ENCODE measurements at places on chromosomes 4 and X. TPM values are rescaled to one million over a fixed set of nuclear protein-coding genes. Genes with fewer than 3 reads are reported as not detected.

DNA sequence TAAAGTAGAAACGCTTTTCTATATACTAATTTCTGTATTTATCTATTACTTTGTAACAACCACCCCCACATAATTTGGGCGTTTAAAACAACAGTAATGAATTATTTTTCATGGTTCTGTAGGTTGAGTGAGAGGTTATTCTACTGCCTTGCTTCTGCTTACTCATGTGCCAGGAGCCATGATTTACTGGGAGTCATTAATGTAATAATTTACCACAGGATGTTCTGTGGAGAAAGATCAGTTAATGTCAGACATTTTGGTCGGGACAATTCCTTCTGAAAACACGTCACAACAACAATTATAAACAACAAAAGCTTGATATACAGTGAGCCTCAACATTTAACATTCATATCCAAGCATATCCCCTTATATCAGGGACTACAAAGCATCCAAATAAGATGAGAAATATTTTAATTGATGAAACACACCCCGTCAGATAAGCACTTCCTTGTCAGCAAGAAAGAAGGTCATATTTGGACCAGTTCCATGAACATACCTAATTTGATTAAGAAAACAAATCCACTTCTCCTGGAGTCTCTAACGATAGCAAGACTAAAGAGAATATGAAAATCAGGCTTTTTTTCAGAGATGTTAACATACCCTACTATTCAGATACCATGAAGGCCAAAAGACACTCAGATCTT, 238.5 kb downstream of the PRDM5 start:
- DNase-seq: no peak

DNA sequence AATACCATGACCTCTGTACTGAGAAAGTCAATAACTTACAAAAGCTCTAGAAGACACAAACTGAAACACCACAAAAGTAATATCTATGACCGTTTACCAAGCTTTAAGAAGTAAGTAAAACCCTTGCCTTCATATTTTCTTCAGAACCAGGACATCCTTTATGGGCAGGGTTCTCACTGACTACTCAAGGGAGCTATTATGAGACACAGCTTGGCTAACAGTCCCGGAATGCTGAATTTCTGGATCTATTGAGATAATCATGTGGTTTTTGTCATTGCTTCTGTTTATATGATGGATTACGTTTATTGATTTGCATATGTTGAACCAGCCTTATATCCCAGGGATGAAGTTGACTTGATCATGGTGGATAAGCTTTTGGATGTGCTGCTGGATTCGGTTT, 19.9 kb upstream of the CDS1 start:
- no peak for DNase-seq

DNA sequence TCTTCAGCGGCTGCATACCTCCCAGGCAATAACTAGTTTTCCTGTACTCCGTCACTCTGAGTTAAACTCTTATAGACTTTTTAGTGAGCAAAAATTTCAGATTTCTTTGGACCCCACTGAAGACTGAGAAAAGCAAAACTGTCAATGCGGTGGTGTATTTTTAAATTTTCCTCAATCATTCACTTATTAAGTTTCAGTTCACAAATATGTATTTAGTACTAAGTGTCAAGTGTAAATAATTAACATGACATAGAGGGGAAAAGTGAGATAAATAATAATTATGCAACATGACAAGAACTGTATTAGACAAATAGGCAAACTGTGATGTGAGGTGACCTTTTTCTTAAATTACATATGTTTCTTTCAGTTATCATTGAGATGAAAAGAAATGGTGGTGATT, 124.4 kb downstream of the NAF1 start:
- no peak for DNase-seq

GRCh38 chrX:47651043-47651905, 911 bp upstream of the ELK1 start:
- no peak for DNase-seq

GRCh38 chrX:109873574-109873973, 129.3 kb upstream of the TMEM164 start:
- DNase-seq: no peak

- no peak for DNase-seq
Observed at GRCh38 chr4:151408380-151408629, 671 bp upstream of the FHIP1A start.

DNA sequence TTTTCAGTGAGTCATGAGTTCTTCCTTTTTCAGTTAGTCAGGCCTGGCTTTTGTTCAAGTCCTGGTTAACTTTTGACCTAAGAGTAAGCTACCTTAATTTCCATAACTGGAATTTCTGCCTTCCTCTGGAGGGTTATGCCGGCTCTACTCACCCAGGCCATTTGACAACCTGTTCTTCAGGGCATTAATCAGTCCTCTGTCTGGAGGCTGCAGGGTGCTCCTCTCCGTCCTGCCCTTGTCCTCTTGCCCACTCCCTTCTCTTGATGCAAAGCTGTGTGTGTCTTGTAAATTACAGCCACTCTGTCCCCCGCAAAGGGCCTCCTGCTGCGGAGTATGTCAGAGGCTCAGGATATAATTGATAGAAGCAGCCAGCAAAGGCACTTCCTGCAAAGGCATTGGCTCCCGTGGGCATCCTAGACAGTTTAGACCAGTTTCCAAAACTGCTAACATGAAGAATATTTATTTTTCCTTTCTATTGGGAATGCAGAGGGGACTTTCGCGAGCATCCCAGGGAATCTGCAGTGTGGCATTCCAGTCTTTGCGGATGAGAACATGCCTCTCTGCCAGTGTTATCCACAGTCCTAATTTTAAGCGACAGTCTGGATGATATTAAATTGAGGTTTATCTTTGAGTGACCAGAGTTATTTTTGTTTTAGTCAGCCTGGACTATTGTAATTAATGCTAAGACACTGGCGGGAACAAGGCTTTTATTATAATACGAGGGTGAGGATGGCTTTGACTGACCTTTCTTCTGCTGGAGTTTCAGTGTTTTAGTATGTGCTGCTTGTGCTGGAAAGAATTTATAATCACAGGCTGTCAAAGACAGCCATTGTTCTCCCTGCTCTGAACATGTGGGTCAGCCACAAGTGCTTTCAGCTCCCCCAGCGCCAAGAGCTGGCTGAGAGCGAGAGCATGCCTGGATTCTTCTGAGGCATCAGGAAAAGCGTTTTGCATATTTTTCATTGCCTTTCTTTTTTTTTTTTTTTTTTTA, 74.2 kb downstream of the LIMCH1 start:
- no peak for DNase-seq

DNA sequence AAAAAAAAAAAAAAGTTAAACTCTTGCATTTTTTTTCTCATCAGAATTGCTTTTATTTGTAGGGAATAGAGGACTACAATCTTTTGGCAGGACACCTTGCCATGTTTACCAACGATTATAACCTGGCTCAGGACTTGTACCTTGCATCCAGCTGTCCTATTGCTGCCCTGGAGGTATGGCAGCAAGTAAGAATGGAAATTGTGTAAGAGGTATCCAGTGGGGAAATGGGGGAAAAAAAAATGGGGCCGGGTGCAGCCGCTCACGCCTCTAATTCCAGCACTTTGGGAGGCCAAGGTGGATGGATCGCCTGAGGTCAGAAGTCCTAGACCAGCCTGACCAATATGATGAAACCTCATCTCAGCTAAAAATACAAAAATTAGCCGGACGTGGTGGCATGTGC, 49.8 kb downstream of the WDR19 start:
- DNase-seq: no peak

DNA sequence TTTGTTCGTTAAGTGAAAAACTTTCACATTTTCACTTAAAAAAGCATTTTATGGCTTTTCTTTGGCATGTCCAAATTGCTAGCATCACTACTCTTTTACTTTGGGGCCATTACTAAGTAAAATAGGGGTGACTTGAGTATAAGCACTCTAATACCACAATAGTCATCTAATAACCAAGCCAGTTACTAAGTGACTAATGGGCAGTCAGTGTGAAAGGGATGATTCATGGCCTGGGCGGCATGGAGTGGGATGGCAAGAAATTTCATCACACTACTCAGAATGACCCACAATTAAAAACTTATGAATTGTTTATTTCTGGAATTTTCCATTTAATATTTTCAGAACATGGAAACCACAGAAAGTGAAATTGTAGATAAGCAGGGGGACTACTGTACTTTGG, 60.9 kb downstream of the BMP15 start:
- no peak for DNase-seq

GRCh38 chr4:93825551-93826216, 2.9 kb upstream of the ATOH1 start:
- no peak for DNase-seq

DNA sequence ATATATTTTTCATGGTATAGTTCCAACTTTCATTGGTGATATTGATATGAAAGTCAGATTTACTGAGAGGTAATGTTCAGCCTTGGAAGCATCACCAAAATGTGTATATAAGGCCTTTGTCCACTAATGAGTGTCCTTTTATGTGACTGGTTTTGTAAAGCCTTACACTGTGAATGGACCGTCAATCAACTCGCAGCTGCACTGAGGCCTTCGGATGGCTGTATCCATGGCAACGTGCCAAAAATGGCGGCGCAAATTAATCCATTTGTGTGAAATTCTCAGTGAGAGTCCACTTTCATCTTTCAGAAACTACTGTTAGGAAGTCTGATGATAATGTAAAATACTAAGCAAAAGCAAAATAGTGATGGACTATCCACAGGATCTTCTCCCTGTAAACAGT, 131.7 kb downstream of the SPCS3 start:
- no peak for DNase-seq

GRCh38 chr4:113561092-113561491, 200.4 kb downstream of the CAMK2D start:
- DNase-seq: no peak

- no peak for DNase-seq
Observed at GRCh38 chr4:165217325-165217724, 10.0 kb downstream of the KLHL2 start.

DNA sequence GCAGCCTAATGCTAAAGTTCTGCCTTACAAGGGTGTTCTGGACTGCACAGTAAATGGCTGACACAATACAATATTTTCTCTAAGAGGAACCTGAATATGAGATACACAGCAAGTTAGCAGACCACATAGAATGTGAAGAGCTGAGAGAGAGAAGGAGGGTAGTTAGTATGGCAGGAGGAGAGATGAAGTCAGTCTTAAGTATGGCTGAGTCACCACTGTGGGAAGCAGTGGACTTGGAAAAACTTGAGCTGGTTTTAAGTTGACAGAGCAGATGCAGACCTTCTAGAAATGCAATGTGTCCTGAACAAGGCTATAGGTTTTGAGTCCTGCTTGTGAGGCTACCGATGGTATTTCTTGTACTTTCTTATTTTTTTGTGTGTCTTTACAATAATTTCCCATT, 172.5 kb downstream of the SH2D1A start:
- no peak for DNase-seq

GRCh38 chr4:125482822-125483221, 168.1 kb downstream of the FAT4 start:
- DNase-seq: no peak

DNA sequence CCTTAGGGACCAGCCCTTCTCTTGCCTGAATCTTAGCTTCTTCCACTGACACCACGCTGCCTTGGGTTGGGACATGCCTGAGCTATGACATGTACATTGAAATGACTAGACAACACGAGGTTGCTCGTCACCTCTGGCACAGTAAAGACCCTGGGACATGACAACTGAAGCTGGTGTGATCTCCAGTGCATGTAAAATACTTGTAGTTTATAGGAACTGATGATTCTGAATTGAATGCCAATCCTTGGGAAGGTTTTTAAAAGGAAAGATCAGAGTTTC, 100.7 kb upstream of the PGRMC2 start:
- DNase-seq: no peak

DNA sequence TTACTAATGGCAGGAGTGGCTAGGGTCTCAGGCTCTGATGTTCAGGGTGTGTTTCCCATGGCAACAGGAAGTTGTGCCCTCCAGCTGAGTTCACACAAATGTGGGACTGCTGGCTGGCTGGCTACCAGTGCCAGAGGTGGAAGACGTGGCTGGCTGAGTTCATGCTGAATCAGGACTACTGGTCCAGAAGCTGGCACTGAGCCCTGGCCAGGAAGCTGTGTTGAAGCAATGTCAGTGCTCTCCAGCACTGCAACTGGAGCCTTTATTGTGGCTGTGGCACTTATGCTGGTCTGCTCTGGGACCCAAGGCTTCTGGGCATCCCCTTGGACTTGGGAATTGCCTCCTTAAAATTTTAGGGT, 42.0 kb upstream of the ZXDA start:
- peak; percentile 75 for DNase-seq

- no peak for DNase-seq
Observed at GRCh38 chr4:185738820-185739219, 73.2 kb downstream of the SORBS2 start.

DNA sequence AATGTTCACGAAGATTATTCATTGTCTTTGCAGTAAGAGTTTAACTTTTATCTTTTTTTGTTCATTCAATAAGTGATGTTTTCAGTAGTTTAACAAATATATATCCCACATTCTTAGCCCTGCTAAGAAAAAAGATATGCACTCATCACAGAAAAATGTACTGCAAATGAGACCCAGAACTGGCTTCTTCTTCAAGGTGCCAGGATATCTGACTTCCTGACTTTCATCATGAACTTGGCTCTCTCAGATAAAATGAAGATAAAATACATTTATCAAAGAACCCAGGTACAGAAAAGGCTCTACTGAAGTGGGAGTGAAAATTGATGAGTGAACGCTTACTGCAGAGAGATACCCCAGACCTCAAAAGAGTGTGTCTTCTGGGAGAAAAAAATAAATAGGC, 177.8 kb upstream of the DKK2 start:
- no peak for DNase-seq

GRCh38 chrX:36314303-36314702, 394.8 kb downstream of the CFAP47 start:
- DNase-seq: no peak

DNA sequence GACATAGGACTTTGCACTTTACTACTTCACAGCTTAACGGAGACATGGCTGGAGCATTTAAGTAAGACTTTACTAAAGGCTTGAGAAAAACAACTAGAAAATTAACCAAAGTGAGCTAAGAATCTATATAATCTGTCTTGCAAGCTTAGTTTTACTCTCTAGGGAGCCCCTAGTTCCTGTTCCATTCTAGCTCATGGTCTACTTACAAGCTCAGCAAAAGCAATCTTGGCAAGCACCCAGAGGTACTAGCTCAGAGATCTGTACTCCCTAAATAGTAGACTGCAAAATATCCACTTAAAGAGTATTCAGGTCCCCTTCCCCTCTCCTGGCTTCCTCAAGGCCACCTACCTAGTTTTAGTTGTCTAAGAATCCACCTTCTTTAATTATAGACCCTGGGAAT, 469.0 kb downstream of the IDS start:
- no peak for DNase-seq

The MAGEE2 gene
- total RNA-seq: not detected

The SOWAHD gene
- not detected for total RNA-seq

The UTP3 gene
- total RNA-seq: 22.8 TPM

The PCSK1N gene
- total RNA-seq: 4.1 TPM

The CXXC4 gene
- total RNA-seq: 2.5 TPM

The GAGE1 gene
- not detected for total RNA-seq

The PPP1R2C gene
- not detected for total RNA-seq

The PORCN gene
- 12.9 TPM for total RNA-seq

The SHISA3 gene
- 0.46 TPM for total RNA-seq

The MMAA gene
- 9.9 TPM for total RNA-seq

The MAEA gene
- 55.2 TPM for total RNA-seq

The DCAF12L1 gene
- not detected for total RNA-seq

The HAND2 gene
- 161 TPM for total RNA-seq

Measured in cardiac septum (tissue), 1 donor.